ENCODE measurements at places on chromosomes 3 and 15.

GRCh38 chr3:134136604-134137003 is 106.9 kb upstream of the SLCO2A1 start:
- no peak for DNase-seq

- DNase-seq = peak; percentile 54
Observed at GRCh38 chr3:124893526-124893925, 6.4 kb upstream of the ITGB5 start.

GRCh38 chr3:109265295-109265694 is 51.0 kb downstream of the DPPA2 start:
- DNase-seq = no peak

GRCh38 chr15:62900071-62900802 is 142.3 kb upstream of the TPM1 start:
- peak; percentile 88 for DNase-seq

GRCh38 chr3:159711560-159712333 is 276.9 kb upstream of the IL12A start:
- peak; percentile 65 for DNase-seq

DNA sequence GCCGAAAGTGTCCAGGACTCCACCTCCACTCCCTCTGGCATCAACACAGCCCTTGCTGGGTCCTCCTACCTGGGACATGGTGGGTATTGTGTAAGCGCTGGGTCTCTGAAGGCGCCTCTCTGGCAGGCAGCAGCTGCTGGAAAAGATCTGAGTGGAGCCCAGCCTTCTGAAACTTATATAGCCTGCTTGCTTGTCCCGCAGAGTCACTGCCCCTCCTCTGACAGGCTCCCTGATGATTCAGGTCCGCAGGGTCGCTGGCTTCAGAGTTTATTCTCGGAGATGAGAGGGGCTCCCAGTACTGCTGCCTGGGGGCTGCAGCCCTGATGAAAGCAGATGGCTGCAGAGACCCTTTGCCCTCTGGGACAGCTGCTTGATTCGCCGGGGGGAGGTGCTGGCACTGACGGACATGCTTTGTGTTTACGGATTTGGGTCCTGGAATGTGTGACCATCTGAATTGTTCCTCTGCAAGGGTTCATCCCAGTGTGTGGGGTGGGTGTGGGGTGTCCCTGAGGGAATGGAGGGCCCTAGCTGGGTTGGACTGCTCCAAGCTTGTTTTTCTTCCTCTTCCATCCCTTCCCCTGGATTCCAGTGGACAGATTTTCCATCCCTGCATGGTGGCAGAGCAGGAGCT is at the start of gene MUSTN1:
Gene MUSTN1 (minus strand): TSS at position 149 of the 631 bp plus-strand sequence. CDS start 71 bp downstream, at position 78.
- DNase-seq = no peak

- DNase-seq = no peak
Observed at GRCh38 chr15:39094116-39094515, 486.8 kb upstream of the THBS1 start.

DNA sequence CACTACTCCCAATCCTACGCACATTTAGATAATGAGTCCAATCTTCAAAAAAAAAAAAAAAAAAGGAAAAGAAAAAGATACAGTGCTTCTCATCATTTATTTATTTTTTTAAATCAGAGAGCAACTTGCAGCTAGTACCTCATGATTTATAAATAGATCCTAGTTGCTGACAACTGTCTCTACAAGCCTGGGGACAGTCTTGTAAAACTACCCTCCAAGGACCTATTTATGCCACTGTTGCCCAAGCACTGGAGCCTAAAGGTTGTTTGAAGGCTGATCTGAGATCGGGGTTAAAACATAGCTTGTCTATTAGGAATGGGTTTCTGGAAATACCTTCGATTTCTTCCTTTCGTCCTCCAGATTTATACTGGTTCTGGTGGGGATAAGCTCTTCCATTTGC is 14.7 kb downstream of the GABRR3 start:
- DNase-seq = no peak

- DNase-seq = no peak
Observed at GRCh38 chr3:126888186-126888760, 94.6 kb upstream of the PLXNA1 start.

DNA sequence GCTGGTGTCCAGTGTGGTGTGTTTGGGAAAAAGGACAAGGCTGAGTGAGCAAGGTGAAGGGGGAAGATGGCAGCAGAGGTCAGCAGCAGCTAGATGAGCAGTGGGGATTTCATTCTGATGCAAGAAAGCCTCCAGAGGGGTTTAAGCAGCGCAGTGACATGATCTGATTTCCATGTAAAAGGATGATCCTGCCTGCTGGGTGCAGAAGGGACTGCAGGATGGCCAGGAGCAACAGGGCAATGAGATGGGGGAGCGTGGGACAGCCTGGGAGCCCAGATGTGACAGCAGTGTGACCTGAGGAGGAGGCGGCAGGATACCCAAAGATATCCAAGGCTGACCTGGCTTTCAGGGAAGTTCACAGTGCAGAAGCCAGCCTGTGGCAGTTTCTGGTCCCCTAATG is 6.1 kb downstream of the WNT7A start:
- no peak for DNase-seq

DNA sequence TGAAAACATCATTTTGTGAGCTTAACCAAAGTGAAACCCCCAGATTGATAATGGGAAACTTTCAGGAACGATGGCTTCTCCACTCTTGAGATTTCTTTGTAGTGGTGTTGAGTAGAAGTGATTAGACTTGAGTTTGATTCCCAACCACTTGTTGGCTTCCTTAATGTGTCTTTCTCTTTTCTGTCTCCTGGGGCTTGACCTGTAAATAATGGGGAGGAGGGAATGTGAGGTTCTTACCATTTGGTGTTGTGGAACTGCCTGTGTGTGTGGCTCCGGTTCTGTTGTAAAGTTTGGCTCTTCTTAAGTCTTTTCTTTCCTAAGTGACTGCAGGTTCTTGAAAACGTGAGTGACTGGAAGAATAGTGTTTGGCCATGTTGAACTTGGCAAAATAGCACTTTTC is 2.7 kb downstream of the CDV3 start:
- no peak for DNase-seq

- DNase-seq = no peak
Observed at GRCh38 chr15:74830868-74831267, 4.4 kb downstream of the CPLX3 start.

- no peak for DNase-seq
Observed at GRCh38 chr3:113212844-113213375, 1.6 kb downstream of the BOC start.

DNA sequence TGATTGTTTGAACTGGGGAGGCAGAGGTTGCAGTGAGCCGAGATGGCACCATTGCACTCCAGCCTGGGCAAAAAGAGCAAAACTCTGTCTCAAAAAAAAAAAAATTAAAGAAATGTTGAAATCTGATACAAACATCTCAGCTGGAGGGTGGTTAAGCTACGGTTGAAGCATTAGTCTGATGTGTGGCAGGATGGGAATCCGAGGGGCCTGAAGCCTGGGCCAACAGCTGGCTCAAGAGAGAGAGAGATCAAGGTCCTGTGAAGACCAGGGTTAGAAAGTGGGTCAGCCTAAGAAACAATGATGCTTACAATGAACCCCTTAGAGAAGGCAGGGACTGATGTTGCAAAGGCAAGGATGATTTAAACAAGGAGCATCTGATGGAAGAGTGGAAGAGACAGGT is 69.8 kb downstream of the CD200R1L start:
- no peak for DNase-seq

- DNase-seq = peak; percentile 13
Observed at GRCh38 chr15:31799715-31800321, 230.5 kb upstream of the CHRNA7 start.

DNA sequence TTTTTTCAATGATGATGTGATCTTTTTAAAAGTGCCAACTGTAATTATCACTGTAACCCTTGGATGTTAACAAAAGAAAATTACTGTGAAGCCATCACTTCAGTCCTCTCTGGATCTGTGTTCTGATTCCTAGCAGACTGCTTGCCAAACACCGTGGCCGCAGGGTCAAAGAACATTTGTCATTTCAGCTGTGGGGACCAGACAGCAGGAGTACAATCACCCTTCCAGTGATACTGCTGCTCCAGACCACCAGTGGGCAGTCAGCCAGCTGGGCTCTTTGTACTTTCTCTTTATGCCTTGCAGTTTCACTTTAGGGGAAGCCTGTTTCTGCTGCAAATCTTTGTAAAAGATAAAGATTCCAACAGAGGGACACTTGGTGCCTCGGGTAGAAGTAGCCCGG is 770.0 kb downstream of the GRM7 start:
- DNase-seq = no peak

Measured in mammary epithelial cell (primary cell).